ENCODE measurements at places on chromosomes 2 and 18.

DNA sequence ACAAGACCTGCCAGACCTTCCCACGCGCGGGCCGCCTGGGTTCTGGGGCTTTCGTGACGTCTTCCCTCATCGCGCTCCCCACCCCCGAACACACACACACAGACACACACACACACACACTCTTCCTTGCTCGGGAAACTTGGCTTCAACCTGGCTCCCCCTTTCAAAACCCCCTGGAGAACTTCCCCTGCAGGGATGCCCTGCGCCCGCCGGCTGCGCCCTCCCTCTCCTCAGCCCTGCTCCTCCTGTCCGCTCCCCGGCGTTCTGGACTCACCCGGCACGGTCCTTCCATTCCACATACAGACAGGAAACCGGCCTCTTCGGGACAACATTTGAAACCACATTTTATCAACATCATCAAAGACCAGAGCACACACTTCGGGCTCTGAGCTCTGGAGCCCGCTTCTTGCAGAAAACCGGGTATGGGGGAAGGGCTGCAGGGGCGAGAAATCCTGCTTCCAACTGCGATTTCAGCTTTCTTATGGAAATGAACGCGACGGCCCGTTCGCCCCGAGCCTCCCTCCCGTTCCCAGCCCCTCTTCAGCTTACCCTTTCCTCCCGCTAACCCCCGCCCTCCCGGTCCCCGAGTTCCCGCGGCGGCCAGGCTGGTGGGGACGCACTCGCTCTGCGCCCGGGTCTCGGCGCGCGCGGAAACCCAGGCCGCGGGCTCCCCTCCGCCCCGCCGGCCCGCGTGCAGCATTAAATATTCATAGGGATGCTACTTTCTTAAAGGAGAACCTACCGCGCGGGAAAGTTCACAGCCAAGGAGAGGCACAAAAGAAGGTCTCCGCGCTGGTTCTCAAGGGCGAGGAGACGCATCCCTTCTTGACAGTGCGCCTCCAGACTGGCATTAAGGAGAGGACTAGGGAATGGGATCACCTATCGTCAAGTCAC, 18.3 kb downstream of the POU3F3 start:
- no peak for DNase-seq

DNA sequence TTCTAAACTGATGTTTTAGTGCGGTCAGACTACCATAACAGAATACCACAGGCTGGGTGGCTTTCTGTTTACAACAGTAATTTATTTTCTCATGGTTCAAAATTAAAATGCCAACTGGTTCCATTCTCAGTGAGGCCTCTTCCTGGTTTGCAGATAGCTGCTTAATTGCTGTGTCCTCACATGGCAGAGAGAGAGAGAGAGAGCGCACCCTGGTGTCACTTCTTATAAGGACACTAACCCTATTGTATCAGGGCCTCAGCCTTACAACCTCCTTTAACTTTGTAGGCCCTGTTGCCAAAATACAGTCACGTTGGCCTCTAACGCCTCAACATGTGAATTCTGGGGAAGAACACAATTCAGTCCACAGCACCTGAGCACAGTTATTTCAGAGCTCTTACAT, 37.5 kb upstream of the ZNF385B start:
- DNase-seq = no peak

- DNase-seq = no peak
Observed at GRCh38 chr18:36128530-36128870, 640 bp downstream of the SLC39A6 start.

- no peak for DNase-seq
Observed at GRCh38 chr2:240509667-240510512, 47.9 kb downstream of the ANKMY1 start.

DNA sequence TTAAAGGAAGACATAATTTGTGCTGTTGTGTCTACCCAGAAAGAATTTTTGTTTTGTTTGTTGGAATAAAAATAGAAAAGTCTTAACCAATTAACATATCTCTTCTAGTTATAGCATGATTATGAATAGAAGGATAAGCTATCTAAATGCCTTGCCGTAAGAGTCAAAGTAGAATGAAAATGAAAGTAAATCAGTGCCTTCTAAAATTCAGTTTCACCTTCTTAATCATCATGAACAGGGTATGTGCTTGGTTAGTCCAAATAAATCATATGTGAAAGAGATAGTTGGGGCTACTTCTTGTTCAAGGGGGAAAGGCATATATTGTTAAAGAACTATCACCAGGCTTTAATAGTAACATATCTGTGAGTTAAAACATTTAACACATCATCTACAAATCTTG, 91.5 kb downstream of the GULP1 start:
- no peak for DNase-seq

GRCh38 chr2:113113807-113114206, 13.6 kb upstream of the IL1RN start:
- DNase-seq = no peak

DNA sequence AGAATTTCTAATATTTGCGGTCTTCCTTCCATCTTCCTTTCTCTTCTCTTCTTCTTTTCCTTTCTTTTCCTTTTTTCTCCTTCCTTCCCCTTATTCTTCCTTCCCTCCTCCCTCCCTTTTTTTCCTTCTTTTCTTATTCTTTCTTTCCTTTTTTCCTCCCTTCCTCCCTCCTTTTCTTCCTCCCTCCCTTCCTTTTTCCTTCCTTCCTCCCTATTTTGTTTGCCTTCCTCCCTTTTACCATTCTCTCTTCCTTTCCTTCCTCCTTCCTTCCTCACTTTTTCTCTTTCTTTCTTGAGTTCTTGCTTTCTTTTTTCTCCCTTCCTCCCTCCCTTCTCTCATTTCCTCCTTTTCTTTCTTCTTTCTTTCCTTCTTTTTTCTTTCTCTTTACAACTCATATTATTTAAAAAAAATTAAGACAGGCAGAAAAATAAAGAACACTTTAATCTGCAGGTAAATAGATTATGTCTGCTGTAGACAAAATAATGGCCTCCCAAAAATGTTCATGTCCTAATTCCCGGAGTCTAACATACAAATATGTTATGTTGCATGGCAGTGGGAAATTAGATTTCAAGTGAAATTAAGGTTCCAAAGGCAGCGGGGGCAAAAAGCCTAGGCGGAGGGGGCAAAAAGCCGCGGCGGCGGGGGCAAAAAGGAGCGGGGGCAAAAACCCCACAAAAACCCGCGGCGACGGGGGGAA, 152.4 kb downstream of the ANKRD30BL start:
- no peak for DNase-seq

- no peak for DNase-seq
Observed at GRCh38 chr18:64090876-64091275, 58.0 kb downstream of the LINC00305 start.

DNA sequence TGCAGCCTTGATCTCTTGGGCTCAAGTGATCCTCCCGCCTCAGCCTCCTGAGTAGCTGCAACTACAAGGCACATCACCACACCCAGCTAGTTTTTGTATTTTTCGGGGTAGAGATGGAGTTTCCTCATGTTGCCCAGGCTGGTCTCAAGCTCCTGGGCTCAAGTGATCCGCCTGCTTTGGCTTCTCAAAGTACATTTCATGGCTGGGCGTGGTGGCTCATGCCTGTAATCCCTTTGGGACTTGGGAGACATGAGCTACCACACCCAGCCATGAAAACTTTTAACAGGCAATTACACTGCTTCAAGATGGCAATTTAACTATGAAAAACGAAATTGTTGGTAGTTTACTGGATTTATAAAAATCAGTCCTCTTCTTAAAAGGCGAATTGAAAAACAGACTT, 69.7 kb downstream of the MEP1B start:
- DNase-seq = no peak
